EH (cell line): ENCODE measurements at places on chromosomes 7 and 10.

- peak; percentile 57 for DNase-seq
These were observed 342.3 kb upstream of the SEMA3D start for GRCh38 chr7:85529201-85529600.

DNA sequence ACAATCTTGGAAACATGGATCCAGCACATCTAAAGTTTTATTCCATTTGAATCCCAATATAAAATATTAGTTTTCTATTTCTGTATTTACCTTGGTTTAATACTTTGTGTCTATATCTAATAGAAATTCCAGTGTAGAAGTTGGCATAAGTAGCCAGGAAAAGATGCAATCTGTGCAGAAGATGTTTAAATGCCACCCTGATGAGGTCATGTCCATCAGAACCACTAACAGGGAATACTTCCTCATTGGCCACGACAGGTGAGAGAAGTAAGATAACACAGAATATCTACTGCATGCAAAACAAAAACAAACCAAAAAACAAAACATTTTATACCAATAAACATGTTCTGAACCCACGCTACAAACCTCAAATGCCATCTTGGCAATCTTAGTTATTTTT lies 15.7 kb downstream of the PLEKHS1 start:
- DNase-seq = no peak

DNA sequence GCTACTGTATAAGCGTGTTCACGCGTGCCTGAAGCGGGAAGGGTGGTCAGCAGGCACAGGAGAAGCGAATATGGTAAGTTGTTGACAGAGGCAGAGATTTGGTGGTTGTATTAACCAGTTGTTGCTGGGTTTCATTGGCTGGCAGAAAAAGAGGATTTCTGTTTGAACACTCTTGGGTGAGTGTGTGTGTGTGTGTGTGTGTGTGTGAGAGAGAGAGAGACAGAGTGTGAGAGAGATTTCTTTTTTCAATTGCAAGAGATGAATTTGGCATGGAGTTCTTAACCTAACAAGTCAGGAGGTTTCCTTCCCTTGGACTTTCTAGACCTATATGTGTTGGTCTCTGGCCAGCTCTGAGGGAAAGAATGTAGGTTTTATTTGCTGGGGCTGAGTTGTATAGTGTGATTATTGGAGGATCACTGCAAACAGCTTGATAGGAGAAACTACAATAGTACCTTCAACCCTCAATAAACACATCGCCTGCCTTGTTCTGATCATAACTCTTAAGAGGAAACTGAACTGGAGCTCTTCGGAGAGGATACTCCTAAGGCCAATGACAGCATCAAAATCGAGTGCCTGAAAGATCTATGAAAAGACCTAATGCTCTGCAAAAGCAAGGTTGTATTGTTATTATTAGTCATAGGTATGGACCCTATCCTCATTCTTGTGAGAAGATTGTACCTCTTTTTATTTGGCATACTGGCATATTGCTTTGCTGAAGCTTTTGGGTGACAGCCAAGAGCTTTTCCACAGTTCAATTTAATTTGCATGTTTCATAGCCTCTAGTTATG lies 1.2 kb downstream of the MCU start:
- DNase-seq = peak; percentile 53

DNA sequence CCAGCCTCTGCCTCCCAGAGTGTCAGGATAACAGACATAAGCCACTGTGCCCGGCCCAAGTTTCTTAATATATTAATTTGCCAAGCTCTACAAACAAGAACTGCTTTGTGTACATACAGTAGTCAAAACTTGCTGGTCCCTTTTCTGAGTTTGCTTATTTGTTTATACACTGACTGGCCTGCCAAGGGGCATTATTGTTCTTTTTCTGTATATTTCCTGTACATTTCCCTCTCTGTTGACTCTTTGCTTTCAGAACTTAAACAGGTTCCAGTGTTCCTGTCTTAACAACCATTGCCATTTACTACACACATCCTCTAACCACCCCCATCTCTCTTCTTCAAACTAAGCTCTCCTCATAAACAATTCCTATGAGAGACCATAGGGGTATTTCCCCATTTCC lies 61.5 kb upstream of the RPA3 start:
- no peak for DNase-seq
